ENCODE measurements at places on chromosomes 7 and 10.
A peak's percentile ranks its signal among the peaks of the same experiment; 100 is the strongest.

DNA sequence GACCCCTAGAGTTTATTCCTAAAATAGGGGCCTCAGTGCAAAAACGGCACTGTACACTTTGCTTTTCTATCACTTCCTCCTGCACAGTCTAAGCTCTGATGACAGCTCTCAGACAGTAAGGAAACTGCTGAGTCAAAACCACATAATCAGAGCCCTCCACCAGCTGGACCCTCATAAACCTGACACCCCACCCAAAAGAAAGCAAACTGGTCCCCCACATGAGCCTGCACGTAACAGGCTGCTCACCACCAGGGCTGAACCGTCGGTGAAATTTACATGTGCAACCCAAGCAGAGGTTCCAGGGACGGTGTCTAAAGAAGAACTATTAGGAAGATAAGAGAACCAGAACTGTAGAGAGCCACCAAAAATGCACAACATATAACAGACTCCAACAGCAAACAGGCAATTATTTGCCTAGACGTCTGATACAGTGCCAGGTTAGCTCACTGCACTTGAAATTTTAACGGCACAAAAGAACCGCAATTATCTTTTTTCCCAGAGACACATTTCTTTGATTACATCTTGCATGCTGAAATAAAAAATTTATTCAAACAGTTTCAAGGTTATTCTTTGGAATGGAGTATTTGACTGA, 19.6 kb downstream of the SGMS1 start:
- DNase-seq = no peak

GRCh38 chr7:92279396-92280031, 33.7 kb downstream of the ANKIB1 start:
- DNase-seq = no peak

DNA sequence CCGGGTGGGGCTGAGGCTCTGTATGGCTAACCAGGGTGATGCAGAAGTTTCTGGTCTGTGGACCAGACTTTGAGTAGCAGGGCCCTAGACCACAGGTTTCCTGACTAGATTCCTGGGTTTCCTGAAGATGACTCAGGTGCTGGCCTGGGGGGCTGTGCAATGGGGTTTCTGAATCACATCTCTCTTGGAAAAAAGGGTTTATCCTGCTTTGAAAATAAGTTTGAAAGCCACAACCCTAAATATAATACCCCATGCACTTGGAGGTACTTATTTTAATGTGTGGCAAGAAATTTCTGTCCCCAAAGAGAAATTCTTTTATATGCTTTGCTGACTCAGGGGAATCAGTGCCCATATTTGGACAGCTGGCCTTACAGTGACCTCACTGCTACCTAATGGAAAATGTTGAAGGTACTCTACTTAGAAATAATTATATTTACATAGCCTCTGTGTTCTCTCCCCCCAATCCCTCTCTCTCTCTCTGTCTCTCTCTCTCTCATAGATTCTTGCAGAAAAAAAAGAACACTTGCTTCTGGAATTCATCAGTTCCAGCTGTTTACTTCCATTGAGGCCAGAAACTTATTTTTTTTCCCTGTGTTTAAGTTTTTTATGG, 184.4 kb upstream of the LYZL2 start:
- no peak for DNase-seq

DNA sequence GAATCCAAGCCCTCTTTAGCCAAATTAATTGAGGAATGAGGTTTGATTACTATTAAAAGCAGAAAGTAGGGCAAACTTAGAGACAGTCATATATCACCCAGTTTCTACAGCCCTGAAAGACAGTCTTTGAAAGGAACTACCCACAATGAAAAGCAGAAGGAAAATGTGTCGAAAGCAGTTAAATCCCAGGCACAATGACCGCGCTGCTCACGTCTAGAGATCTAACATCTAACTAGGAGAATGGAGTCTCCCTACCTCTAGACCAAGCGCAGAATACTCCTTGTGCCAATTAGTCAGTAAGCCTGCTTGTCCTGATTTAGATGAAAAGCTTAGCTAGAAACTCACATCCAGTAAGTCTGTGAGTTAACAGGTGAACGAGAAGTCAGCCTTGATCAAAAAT, 350.0 kb downstream of the FGFR2 start:
- peak; percentile 13 for DNase-seq

- DNase-seq = peak; percentile 30
Measured at GRCh38 chr7:114086537-114086913, 167.7 kb upstream of the PPP1R3A start.

DNA sequence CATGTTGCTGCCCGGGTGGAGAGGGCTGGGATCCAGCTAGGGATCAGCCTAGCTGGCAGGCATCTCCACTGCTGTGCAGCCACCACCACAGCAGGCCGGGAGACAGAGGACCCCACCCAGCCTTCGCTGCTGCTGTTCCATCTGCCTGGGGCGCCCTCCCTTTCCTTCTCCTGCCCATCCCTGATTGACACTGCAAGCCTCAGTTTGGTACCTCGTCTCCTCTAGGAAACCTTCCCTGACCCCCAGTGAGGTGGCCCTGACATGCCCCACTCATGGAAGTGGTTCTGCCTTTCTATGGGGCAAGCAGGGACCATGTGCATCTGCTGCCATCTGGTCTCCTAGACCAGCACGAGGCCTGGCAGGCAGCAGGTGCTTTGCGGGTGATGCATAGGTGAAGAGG, 30.4 kb upstream of the DPYSL4 start:
- no peak for DNase-seq

DNA sequence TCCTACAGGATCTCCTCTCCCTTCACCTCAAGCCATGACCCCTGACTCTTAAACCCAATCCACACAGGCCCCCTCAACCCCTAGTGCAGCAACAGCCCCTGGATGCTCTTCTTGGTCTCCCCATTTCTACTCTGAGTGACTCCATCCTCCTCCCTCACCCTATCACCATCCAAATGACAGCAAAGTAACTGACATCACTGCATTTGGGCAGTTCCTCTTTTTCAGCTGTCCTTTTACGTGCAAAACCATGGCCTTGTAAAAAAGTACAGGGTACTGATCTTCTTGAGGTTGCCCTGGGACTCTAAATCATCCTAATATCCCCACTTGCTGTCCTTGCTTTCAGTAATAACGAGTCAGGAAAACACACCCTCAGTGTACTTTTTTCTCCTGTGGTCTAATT, 454.9 kb downstream of the ADRA2A start:
- no peak for DNase-seq

DNA sequence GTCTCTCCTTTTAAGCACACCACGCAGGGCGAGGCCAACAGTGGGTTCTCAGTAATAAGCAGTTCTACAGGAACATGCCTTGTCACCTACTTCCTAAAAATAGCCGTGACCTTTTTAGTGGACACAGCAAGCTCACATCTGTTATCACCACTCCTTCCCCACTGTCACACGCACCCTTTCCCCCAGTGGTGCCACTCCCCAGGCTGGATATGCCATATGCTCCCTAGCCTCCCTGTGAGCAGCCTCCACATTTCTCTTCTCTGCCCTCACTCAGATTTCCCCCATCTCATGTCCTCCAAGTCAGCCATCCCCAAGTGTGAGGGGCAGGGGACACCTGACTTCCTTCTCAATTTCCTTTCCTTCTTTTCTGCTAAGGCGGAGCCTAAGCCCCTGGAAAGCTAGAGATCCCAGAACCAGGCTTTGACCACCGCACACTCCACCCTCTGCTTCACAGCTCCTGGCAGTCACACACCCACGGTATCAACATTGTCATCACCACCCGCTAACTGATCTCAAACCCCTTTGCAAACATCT, 3.7 kb downstream of the ANXA11 start:
- DNase-seq = no peak

GRCh38 chr10:3654496-3654895, 130.5 kb downstream of the KLF6 start:
- DNase-seq = no peak

DNA sequence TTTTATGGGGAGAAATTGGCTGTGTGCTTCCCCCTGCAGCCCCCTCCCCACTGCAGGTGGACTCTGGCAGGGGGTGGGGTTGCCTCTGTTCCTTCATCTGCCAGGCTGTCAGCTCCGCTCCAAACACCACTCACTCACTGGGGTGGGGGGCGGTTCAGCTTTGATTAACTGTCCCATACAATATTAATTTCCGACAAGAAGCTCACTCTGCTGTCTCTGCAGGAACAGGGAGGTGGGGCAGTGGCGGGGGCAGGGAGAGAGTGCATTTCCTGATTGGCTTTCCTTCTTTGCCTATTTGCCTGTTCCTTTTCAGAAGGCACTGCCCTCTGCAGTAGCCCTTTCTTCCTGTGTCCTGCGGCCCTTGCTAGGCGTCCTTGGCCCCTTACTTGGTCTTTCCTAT, 500.8 kb downstream of the PLXNA4 start:
- DNase-seq = peak; percentile 53

DNA sequence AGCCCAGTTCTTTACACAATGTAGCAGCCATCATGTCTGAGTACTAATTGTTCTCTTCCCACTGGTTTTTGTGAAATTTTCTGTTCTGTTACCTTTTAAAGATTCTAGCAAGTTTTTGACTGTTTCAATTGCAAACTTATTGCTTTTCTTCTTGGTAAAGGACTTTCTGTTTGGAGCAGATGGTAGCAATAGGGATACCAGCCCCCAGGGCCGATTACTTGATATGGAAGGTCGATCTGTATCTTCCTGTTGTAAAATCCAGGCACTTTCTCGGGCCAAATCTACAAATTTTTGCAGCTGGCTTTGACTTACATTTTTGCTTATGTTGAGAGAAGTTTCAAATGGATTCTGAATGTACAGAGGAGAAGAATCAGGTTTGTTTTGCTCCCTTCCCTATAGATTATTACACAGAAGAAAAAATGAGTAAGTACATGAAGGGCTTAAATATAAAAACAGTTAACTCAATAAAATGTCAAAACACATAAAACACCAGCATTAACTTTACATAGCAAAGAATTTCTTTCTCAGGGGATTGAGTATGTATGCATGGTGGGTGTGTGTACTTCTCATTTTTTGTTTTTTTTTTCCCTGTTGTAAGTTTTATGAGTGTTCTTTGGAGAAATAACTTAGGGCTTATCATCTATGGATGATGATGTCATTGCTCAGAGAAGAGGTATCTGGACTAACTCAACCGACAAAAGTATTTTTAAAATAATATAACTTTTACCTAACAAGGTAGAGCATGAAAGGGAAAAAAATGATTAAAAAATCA, 35.3 kb downstream of the MTPAP start:
- DNase-seq = no peak

DNA sequence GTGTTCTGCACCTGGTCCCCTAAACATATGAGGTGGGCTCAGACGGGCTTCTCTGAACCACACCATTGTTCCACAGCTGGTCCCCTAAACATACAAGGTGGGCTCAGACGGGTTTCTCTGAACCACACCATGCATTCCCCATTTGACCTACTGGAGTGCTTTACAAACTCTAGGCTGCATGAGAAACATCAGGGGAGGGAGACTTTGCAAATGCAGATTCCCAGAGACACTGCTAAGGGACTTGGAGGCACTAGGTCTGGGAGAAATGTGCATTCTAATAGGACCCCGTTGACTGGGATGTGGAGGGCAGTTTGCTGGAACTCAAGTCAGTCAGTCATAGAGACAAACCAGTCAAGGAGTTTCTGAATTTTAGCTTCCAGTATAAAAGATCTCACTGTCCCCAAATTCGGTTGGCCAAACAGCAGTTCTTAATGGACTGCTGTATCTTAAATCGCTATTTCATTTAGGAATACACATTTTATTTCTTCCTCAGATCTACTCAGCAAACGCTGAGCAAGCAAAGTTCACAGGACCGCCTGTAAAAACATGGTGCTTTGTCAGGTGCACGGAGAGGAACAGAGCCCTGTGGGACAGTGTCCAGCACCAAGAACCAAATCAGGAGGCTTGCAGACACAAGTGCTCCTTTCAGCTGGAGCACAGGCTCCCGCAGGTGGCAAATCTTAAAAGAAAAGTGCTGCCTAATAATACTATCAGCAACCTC, 198.8 kb downstream of the SFMBT2 start:
- DNase-seq = no peak

DNA sequence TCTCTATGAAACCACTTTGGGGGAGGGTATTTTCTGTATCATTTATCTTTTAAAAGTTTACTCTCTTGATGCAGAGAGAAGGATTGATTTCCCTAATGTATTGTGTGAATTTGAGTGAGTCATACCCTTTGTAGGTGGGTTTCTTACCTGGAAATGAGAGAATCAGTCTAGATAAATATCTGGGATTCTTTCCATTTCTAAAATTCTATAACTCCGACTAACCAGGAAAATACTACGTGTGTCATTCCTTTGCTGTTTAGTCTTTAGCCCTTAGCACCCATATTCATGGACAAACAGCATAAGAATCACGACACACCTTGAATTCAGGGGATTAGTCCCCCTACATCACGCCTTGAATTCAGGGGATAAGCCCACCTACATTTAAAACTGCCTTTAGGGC, 139.1 kb downstream of the GATA3 start:
- DNase-seq = no peak

GRCh38 chr10:63563623-63564022, 42.4 kb downstream of the REEP3 start:
- DNase-seq = no peak

DNA sequence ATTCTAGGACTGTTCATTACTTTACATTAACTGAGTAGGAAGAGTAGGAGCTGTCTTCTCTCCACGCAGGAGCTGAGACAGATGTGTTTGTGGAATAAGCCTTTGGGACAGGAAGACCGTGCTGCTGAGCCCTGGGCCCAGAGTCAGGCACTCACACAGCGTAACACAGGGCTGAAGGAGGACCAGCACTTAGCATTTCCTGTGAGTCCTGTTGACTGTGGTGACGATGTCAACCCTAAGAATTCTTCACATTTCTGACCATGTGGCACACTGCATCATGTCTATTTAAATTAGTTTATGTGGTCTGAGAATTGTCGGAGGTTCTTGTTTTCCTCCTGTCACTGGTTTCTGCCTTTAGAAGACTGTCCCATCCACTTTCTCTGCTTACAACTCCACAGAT, 117.2 kb downstream of the PIP4K2A start:
- DNase-seq = no peak

DNA sequence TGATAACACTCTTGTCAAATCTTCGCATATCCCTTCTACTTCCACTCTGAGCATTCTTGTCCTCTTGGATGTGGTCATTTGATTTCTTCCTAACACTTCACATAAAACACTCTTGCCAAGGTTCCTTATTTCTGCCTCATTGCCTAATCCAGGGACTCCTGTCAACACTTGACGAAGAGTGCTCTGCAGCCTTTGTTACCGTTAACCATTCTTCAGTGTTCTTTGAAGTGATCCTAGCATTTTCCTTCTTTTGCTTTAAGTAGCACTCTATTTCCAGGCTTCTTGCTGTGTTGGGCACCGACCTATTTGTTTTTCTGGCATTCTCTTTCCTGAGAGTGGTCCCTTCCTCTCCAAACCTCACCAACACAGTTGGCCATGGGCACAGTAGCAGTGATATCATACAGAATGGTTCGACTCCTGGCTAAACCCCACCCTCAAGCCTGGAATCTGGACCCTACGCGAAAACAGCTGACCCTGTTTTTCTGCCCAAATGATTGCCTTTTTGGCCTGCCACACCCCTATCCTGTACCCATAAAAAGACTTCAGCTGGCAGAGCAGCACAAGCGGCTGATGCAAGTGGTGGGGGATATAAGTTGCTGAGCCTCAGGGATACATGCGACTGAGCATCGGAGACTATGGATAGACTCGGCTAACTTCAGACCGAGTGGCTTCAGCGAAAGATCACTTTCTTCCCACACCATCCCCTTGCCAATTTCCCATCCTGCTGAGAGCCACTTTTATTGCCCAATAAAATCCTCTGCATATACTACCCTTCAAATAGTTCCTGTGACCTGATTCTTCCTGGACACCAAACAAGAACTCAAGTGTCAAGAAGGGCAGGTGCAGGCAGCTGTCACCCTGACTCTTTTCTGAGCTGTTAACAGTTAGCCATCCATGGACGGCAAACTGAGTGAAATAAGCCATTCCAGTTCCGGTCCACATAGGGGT, 820.6 kb downstream of the CCSER2 start:
- DNase-seq = peak; percentile 46

- no peak for DNase-seq
Measured at GRCh38 chr7:103487419-103487818, 41.4 kb upstream of the SLC26A5 start.

GRCh38 chr10:69600761-69601330, 27.6 kb upstream of the NEUROG3 start:
- DNase-seq = no peak
